KBM-7 (cell line): ENCODE measurements at places on chromosomes 2 and 18.

- DNase-seq: no peak
These were observed 123.9 kb upstream of the FAM136A start for GRCh38 chr2:70425682-70426301.

- DNase-seq: no peak
These were observed 3.1 kb downstream of the WNT10A start for GRCh38 chr2:218883491-218884490.

DNA sequence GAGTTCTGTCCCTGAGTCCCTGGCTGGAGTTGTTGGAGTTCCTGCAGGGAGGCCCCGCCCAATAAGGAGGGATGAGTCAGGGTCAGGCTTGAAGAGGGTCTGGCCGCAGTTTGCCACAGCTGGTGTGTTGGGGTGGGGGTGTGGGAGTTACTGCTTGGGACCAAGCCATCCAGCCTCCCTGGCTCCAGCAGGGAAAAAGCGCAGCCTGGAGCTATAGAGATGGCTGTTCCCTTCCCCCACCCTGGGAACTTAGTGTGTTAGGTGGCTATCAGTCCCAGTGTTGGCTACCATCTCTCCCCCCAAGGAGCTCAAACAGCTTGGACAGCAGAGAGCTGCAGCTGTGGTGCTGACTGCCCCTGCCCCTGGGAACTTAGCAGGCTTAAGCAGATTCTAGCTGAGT lies 13.2 kb upstream of the TANK start:
- no peak for DNase-seq

DNA sequence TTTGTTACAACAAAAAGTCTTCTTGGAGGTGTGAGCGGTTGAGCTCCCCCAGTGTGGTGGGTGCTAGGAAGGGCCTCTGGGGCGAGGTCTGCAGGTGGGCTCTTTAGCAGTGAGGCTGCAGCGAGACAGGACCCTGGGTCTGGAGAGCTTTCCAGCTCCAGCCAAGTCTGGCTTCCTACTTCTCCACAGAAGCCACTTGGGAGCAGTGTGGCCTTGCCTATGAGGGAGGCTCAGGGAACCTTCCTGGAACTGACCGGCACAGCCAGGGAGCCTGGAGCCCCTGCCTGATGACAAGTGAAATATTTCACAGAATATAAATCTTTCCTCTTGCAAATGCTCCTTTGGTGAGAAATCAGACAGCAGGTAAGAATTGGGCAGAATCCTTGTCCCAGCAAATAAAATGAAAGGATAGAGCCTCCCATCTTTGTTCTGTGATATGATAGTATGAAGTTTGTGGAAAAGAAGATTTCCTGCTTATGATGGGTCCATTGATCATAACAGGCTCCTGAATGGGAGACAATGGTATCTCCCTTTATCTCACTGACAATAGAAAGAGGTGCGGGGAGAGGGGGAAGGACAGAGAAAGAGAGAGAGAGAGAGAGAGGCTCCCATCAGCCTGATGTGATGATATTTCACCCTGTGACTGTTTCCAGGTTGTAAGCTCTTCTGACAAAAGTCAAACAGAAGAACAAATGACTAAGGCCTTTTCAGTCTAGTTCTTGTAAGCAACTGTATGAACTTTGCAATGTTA lies 289.8 kb upstream of the SPRED2 start:
- peak; percentile 2 for DNase-seq

- DNase-seq: peak; percentile 73
These were observed 55.0 kb upstream of the CTDP1 start for GRCh38 chr18:79624356-79625170.

GRCh38 chr2:72891091-72891818 lies 4.0 kb downstream of the SPR start:
- DNase-seq: no peak

DNA sequence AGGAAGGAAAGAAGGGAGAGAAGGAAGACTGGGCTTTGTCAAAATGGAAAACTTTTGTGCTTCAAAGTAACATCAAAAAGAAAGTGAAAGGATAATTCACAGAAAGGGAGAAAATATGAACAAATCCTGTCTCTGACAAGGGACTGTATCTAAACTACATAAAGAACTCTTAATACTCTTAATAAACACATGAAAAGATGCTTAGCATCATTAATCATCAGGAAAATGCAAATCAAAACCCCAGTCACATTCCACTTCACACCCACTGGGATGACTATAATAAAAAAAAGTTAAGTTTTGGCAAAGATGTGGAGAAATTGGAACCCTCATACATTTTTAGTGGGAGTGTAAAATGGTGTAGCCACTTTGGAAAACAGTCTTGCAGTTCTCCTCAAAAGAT lies 11.8 kb upstream of the ZFP36L2 start:
- DNase-seq: no peak

DNA sequence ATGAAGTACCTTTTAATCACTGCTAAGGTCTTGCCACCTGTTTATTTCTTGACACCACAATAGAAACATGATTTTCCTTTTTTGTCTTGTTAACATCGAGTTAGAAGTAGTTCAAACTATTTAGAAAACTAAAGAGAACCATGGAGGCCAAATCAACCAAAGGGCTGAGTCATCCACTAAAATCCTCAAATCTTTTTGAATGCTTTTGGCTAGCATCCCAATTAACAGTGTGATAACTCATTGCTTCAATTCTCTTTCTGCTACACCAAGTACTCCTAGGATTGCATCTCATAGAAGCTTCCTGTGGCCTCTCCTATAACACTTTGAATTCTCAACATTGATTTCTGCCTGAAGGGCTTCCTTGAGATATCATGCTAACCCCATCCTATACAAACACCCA lies 159.9 kb upstream of the MMADHC start:
- DNase-seq: no peak

DNA sequence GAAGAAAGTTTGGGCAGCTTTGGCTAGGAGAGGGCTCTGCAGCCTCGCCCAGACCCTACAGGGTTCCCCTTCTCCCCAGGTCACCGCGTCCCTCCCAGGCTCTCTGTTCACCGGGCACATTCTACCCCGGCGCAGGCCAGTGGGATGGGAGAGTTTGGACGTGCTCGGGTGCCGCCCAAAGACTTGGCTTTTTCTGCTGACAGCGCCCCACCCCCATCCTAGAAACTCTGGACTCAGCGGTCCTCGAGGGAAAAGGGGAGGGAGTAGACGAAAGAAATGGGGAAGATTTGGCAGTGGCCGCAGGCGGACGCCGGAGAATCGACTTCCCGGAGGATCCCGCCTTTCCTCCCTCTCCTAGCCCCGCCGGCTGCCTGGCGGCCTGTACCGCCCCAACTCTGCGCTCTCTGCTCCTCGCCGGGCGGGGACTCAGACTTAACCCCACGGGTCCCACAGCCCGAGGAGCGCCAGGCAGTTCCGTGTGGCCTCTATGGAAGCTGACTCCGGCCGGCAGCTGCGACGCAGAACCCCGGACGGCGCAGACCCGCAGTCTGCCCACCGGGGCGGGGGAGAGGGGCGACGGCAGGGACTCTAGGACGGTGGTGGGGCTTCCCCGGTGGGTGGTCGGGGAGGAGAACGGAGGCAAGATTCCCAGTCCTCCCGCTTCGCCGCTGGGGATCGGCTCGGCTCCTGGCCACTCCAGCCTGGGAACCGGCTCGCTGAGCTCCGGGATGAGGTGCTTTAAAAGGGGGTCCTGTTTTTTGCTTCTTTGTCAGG lies 863 bp upstream of the SIX2 start:
- DNase-seq: no peak

GRCh38 chr18:30852980-30853379 lies 189.6 kb downstream of the DSC3 start:
- DNase-seq: no peak

GRCh38 chr2:74009577-74009976 lies 24.9 kb downstream of the TET3 start:
- DNase-seq: no peak

GRCh38 chr18:35526495-35527059 lies 28.8 kb upstream of the INO80C start:
- peak; percentile 57 for DNase-seq

DNA sequence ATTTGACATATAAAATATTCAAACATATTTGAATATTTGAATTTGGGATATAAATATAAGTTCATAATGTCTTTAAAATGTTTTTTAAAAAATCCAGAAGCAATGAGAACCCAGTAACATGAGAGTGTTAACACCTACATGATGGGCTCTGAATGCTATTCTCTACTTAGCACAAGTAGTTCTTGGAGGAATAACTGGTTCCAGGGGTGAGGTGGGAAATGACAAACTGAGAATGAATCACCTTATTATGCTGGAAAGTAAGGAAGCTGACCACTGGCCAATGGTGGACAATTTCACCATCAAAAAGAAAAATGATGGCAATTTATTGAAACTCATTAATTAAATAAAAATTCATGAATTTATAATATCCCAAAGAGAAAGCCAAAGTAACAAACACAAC lies 79.6 kb upstream of the NABP1 start:
- DNase-seq: no peak

GRCh38 chr2:77016443-77017354 lies 505.5 kb downstream of the LRRTM4 start:
- no peak for DNase-seq

GRCh38 chr2:222701721-222702131 lies 30.3 kb downstream of the MOGAT1 start:
- no peak for DNase-seq

DNA sequence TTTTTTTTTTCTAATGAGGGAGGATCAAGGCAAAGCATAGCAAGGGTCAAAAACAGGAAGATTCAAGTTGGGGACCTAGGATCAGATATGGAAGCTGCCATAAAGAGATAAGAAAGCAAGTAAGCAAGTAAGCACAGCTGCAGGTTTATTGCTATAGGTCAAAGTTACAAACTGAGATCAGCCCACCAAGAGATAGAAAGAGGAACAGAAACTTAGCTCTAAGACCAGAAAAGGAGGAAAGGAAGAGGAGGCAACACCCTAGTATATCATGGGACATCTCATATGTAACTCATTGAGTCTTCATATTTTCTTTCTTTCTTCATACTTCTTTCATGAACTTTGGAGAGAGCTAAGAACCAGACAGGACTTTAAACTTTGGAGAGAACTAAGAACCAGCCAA lies 295.9 kb upstream of the CRIM1 start:
- DNase-seq: peak; percentile 90

- peak; percentile 46 for DNase-seq
These were observed 21.9 kb downstream of the PPP3R1 start for GRCh38 chr2:68230241-68231060.

GRCh38 chr18:4734903-4735302 lies 279.8 kb upstream of the DLGAP1 start:
- DNase-seq: no peak

- DNase-seq: no peak
These were observed 42.9 kb downstream of the NCK2 start for GRCh38 chr2:105787376-105788318.

GRCh38 chr18:9135912-9136314 lies 668 bp upstream of the ANKRD12 start:
- no peak for DNase-seq

DNA sequence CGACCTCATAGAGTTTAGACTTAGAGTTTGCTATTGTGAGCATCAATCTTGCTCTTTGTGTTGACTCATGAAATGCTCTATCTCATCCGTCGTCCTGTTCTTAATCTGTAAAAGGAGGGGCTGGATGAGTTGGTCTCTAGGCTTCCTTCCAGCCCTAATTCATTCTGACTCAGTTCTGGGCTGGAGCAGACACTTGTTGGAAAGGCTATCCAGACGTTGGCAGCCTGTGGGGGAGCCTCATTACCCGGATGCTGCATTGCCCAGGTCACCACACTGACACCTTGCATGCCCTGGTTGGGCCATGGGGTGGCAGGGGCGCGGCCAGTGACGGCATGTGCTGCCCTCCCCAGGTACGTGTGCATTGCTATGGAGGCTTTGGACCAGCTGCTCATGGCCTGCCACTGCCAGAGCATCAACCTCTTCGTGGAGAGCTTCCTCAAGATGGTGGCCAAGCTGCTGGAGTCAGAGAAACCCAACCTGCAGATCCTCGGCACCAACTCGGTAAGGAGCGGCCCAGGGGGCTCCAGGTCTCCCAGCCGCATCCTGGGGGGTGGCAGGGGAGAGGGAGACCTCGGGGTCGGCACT lies 61.5 kb downstream of the EFR3B start:
- DNase-seq: no peak

- DNase-seq: no peak
These were observed 117.3 kb downstream of the PIGN start for GRCh38 chr18:62069556-62069955.

- no peak for DNase-seq
These were observed 9.6 kb upstream of the PROM2 start for GRCh38 chr2:95264624-95265023.

GRCh38 chr2:191167766-191168165 lies 17.0 kb upstream of the STAT4 start:
- DNase-seq: no peak

DNA sequence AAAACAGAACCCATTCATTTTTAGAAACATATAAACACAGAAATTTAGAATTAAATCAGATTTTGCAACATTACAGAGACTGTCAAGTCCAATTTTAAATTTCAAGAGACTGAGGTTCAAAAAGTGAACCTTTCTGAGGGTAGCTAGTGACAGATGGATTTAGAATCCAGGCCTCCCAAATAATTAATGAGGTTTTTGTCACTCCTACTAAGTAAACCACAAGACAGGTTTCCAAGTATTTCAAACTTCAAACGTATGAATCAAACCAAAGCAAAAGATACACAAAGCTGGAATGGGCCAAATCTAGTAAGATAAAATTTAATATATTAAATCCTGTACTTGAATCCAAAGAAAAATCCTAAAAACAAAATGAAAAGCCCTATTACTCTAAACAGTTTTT lies 25.3 kb downstream of the PPP4R3B start:
- no peak for DNase-seq

DNA sequence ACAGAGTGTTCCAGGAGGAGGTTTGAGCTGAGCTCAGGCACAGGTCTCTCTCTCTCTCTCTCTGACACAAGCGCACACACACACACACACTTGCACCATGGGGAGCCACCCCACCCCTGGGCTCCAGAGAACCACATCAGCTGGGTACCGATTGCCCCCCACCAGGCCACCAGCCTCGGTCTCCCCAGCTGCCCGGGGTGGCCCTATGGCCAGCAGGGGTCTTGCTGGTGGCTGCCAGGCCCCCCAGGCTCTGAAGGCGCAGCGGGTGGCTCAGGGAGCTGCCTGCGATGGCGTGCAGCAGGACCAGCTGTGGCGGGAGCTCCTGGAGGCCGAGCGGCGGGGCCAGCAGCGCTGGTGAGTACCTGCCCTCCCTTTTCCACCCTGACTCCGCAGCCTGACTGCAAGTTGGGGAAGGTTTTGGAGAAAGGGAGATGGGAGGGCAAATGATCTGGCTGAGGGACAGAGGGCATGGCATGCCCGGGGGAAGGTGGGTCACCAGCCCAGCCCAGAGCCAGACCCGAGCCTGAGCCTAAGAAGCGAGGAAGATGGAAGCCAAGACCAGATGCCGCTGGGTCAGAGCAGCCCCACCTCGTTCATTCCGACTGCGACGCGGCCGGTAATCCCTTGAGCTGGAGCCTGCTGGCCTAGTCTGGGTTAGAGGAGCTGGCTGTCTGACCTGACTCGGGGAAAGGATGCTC lies 21.9 kb upstream of the SLC66A3 start:
- no peak for DNase-seq

- no peak for DNase-seq
These were observed 200.0 kb downstream of the CCDC102B start for GRCh38 chr18:68997845-68998244.

DNA sequence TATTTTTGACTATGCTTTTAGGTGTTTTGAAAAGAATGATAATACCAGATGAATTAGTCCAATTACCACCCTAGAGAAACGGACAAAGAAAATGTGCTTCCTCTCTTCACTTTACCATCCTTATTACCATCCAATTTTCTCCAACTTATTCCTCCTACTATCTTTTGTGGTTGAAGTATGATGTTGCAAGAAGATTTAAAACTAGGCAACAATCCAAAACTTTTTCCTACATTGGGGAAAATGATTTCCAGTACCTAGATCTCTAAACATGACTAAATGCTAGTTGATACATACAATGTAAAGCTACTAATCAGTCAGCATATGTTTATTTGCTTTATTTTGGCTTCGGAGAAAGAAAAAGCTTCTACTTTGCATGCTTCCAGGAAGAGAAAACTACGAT lies 355.0 kb upstream of the LYPD1 start:
- no peak for DNase-seq
